ENCODE measurements at places on chromosomes 5 and 9. TPM values are rescaled to one million over a fixed set of nuclear protein-coding genes. Genes with fewer than 3 reads are reported as not detected.

PTPN3 gene
- polyA plus RNA-seq: 2.1 TPM

DNA sequence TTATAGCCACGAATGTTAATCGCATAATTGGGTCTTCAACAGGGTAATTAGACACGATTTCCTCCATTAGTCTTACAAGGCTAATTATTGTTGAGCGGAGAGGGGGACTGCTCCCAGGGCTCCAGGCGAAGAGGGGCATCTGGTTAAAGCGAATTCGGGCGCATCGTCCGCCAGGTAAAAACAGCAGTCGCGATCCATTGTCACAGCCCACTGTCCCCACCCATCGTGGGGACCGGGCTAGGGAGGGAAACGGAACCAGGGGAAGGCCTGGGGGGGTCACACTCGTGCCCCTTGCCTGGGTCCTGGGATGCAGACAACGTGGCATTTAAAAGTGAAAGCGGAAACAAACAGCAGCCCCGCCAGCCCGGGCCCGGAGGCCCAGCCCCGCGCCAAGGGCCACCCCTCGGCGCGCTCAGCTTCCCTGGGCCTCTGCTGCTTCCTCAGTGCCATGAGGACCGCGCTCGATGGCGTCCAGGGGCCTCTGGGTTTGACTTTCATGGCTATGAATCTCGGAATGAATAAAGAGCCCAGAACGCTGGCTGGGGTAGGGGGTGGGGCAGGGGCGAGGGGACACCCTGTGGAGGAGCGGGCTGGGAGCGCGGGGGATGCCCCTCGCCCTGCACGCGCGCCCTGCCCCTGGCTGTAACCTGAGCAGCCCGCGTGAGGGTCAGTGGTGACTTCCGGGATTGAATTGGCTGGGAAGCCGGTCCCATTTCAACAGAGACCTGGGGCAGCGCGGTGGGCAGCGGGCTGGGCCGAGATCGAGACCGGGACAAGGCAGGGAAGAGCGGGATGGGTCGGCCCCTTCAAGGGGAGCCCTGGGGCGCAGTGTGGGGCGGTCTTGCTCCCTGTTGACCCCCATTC is 99.9 kb downstream of the GTF3C4 start:
- no peak for DNase-seq

- no peak for DNase-seq
Measured at GRCh38 chr9:7097785-7098752, 340.3 kb downstream of the KDM4C start.

GRCh38 chr9:137236238-137236935 is 4.7 kb upstream of the TUBB4B start:
- no peak for DNase-seq

DNA sequence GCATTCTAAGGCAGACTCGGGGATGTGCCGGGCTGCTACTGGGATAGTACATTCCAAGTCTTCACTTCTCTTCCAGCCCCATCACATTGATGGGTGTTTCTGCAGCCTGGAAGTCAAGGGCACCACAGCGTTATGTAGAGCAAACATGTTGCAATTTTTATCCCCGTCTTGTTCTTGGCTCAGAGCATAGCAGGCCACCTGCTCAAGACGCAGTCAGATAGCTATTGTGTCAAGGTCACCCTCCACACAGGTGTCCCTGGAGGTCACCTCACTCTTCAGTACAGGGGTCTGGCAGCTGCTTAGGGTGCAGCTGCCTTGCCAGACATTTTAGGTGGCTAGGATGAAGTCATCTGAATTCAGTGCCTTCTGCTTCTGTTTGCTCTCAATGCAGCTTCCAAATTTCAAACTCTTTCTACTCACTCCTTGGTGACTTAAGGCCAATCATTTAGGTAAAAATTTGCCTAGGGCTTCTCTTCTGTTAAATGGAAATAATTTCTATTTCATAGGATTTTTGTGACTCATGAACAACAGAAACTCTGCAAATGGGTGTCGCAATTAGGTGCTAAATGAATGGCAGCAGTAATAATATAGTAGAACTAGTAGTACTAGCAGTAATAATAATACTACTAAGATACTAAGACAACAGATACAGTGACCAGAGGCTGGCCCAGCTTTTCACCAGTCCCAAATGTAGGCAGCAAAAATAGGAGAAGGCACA is 24.3 kb downstream of the KCNV2 start:
- DNase-seq: no peak

GRCh38 chr9:19102181-19102630 is 498 bp downstream of the HAUS6 start:
- DNase-seq: no peak

GRCh38 chr9:95181226-95181818 is 136.2 kb downstream of the FANCC start:
- no peak for DNase-seq

GRCh38 chr9:5002811-5003210 is 17.7 kb downstream of the JAK2 start:
- no peak for DNase-seq

Data from forelimb muscle (tissue), 1 donor.